HL-60 (cell line): ENCODE measurements at places on chromosomes 4 and X.

- DNase-seq = no peak
Measured at GRCh38 chr4:39636531-39637184, 2.0 kb downstream of the SMIM14 start.

GRCh38 chrX:23493941-23494374 lies 159.3 kb downstream of the PTCHD1 start:
- DNase-seq = no peak

- DNase-seq = no peak
Measured at GRCh38 chr4:174217273-174218126, 66.0 kb downstream of the FBXO8 start.

DNA sequence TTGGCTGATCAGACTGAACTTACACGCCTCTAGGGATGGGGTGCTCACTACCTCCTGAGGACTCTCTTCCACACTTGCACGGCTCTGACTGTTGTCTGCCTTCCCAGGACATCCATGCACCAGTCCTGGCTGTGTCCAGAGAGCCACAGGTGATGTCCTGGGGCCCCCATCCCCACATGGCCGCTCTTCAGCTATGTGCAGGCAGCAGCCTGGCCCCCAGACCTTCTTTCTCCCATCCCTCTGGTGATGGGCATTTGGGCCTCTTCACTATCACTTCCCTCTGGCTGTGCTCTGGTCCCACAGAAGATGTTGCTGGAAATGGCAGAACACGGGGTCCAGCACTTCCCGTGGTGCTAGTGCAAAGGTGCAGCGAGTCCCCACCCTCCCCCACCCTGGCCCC lies 40.9 kb upstream of the HMX1 start:
- DNase-seq = no peak

DNA sequence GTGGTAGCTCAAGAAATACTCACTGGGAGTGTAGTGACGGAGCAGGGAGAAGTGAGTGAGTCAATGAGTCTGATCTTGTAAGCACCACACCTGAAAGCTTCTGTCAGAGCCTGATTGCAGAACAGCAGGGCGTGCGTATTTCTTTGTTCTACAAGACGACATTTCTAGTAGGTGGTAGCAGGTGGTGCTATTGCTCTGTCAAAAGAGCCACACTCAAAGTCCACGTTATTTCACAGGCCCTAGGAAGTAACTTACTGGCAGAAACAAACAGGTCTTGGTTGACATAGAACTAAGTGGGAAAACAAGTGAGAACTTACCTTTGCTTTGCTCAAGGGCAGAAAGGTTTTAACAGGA lies 46.4 kb upstream of the SPRY1 start:
- DNase-seq = peak; percentile 22

GRCh38 chr4:177214935-177215334 lies 94.7 kb upstream of the NEIL3 start:
- no peak for DNase-seq

DNA sequence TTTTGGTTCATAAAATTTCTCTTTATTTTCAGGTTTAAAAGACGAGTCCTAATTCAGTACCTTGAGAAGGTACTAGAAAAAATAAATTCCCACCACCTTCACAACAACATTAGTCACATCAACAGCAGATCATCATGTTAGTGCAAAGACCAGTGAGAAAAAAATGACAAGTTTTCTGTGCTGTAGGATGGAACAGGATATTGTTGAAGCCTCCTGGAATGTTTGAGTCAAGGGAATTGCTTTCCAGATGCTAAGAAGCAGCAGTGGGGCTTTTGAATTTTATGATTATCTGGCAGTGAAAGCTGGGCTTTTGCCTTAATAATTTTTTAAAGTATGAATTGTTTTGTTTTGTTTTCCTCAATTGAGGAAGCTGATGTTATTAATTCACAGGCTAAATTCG lies 61.0 kb downstream of the INTS6L start:
- no peak for DNase-seq

- DNase-seq = no peak
Measured at GRCh38 chr4:94357624-94358023, 15.0 kb upstream of the HPGDS start.

GRCh38 chrX:21606002-21606401 lies 52.1 kb downstream of the KLHL34 start:
- DNase-seq = no peak

DNA sequence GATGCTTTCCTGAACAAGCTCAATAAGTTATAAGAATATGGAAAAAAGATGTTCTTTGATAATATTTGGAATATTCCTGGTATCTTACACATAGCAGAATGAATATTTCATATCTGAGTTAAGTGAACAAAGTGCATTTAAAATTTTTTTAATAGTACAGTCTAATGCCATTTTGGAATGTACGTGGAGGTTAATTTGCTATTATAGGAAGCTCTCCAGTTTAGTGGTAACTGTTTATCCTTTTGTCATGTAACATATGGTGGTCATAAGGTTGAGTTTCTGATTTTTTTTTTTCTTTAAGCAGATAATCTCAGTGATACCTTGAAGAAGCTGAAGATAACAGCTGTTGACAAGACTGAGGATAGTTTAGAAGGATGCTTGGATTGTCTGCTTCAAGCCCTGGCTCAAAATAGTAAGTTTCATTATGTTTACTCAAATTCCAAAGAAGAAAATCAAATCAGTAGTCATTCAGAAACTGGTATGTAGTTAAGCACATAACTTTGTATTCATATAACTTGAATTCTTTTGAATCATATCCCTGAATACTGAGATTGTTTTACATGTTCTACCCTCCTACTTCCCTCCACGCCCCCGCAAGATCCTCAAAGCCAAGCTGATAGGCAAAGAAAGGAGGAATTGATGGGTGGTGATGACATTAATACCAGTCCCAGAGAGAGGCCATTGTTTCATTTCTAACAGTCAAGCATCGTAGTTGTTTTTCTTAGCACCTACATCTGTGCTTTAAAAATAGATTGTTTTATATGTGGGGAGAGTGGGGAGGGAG lies 32.1 kb downstream of the RAP1GDS1 start:
- DNase-seq = no peak

DNA sequence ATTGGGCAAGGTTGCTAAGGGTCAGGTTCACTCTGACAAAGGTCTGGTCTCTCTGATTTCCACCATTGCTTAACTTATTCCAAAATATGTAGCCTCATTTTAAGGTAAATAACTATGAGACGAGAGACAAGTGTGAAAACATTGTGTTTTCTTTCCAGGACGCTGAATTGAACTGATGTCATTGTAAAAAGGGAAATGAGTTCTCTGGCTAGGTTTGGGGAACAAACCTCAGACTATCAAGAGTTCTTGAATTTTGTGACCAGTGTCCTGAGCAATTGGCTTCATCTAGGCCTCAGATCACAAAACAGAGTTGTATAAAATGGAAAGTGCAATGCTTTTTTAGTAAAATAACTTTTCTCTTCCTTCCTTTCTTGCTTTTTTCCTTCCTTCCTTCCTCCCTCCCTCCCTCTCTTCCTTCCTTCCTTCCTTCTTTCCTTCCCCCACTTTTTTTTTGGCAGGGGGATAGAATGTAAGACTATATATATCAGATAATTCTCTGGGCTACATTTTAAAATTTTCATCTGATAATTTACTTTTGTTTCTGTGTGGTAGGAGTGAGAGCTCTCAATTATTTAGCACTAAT lies 30.8 kb upstream of the CXCL8 start:
- no peak for DNase-seq

- DNase-seq = no peak
Measured at GRCh38 chr4:181138116-181138515, 1105.1 kb upstream of the TENM3 start.

DNA sequence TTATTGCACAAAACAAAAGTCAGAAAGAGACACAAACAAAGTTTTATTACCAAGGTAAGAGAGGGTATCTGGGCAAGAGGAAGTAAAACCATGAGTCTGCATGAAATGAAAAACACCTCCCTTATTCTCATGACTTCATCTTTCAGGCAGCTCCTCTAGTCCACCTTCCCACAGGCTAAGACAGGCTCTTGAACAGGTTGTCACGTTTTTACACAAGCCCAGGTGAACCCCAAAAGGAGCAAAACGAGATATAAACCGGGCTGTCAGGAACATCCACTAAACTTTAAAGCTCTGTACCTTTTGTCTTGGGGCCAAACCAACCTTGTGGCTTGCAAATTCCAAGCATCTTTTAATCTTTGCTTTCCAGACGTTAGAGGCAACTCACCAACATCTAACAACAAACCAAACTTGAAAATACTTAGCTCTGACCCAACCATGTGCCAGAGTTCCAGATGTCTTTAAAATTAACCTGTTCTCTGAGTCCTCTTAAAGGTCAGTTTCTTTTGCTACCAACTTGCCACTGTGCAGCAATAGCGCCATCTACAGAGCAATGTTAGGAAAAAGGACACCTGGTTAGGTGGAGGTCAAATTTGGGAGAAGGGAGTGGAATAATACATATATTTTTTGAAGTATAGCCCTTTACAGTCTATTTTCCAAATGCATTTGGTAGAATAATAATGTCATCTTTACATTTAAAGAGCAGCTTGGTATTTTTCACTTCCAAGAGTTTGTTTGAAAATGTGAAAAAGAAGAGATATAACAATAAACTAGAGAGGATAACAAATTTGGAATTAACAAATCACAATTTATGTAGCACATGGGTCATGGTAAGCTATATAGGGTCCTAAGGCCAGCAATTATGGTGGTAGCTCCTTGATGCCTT lies 73.1 kb downstream of the QRFPR start:
- peak; percentile 44 for DNase-seq

GRCh38 chr4:151152028-151152427 lies 52.6 kb downstream of the RPS3A start:
- no peak for DNase-seq

DNA sequence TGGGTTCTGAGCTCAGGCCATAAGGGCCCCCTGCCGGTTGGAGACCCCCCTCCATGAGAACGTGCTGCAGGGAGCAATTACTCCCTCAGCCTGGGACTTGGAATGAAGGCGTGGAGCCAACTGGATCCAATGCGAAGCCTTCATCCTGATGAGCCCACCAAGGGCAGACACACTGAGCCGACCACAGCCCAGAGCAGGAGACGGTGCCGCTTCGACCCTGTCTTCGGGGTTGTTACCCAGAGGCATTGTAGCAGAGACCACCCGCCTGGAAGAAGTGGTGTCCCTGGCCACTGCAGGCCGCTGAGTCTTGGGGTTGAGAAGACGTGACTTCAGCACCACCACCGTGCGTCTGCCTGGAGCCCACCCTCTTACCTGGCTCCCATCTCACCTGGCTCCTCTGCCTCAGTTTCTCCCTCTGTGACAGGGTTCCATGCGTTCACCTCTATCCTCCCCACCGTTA lies 7.0 kb upstream of the NKX1-1 start:
- DNase-seq = no peak

DNA sequence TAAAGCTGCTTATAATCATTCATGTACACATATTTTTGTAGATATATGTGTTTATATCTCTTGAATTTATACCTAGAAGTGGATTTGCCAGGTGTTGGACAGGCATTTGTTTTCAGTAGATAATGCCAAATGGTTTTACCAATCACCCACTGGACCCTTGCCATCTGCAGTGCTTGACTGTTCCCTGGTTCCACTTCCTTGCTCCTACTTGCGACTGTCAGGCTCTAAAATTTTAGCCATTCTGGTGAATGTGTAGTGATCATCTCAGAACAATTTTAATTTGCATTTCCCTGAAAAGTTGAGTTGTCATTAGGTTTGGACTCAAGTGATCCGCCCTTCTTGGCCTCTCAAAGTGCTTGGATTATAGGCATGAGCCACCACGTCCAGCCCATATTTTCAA lies 122.4 kb upstream of the SLC34A2 start:
- DNase-seq = no peak

GRCh38 chr4:54954656-54955388 lies 170.6 kb downstream of the KDR start:
- no peak for DNase-seq

- no peak for DNase-seq
Measured at GRCh38 chr4:26873391-26874026, 12.9 kb downstream of the STIM2 start.

DNA sequence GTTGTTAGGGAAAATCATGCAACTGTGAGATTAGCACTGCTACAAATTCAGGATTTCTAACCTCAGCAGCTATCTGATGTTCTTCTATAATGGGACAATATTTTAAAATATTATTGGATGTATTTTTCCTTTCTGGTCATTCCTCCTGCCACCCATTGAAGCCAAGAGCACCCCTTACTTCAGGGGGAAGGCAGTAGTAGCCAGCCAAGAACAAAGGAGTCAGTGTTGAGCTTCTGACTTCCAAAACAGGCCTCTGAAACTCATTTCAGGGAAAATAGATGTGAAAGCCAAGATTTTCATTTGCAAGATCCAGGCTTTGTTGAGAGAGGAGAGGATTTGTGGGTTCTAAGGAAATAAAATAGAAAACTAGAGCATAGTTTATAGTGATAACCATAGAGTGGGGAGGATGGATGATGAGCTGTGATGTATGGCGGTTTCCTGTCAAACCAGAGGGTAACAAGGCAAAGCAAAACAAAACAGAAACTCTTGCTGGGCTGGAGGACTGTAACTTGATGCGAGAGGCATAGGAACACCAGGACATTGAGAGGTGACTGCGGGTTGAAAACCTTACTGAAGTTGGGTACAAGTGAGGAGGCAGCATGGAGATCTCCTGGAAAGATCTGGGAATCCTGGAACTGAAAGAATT lies 173.7 kb upstream of the LEF1 start:
- no peak for DNase-seq

GRCh38 chr4:17781300-17782287 lies at the start of gene FAM184B:
FAM184B (minus strand) TSS chr4:17781621; CDS start chr4:17781299, 322 bp downstream.
- no peak for DNase-seq

GRCh38 chrX:13791559-13791958 lies 25.3 kb downstream of the GPM6B start:
- no peak for DNase-seq

DNA sequence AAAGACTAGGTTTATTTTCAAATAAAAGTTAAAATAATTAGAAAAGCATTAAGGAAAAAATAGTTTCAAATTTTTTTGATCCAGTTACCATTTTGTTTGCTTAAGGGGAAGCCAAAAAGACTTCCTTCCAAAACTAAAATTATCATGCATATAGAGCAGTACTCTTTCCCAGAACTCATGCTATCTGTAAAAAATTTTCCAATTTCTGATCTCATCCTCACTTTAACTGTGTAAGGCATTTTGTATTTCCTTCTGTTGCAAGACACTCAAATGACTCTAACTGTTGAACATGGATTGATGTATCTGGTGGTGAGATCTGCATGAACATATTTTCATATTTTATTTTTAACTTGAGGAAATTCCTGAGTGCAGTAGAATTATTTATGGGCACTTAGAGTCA lies 150.1 kb downstream of the ADAM29 start:
- DNase-seq = no peak

DNA sequence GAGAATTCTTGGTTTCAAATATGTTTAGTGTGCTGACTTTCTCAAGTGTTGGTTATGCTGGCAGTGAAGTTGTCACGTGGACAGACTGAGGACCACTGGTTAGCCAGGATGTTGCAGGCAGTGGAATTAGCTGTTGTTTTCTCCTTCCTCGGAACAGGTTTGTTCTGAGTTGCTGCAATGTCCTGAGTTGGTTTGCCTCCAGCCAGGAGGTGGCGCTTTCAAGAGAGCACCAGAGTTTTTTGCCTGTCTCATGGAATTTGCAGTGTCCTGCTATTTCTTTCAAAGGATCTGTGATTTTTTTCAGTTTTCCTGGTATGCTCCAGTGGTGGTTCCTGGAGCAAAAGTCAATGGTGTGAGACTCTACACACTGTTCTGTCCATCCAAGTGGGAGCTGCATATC lies 158.1 kb upstream of the CXorf66 start:
- DNase-seq = no peak
